Muscle of leg (tissue), 16 donors: ENCODE measurements at places on chromosomes 4 and X.

GRCh38 chr4:75189711-75190335 is 256.9 kb downstream of the PARM1 start:
- no peak overlapping the region for H3K4me3 ChIP-seq
- peaks cover 3% of the 10 kb centered on the region for H3K27me3 ChIP-seq
- no peaks in the 10 kb centered on the region for H3K4me1 ChIP-seq
- H3K27ac ChIP-seq = no peak overlapping the region
- H3K36me3 ChIP-seq = no peaks in the 10 kb centered on the region

GRCh38 chr4:64353904-64354303 is 55.3 kb downstream of the TECRL start:
- no peak for DNase-seq
- no peaks in the 10 kb centered on the region for H3K36me3 ChIP-seq
- H3K27ac ChIP-seq = no peak overlapping the region
- no peaks in the 10 kb centered on the region for H3K4me1 ChIP-seq
- no peak overlapping the region for H3K4me3 ChIP-seq
- H3K27me3 ChIP-seq = no peaks in the 10 kb centered on the region

GRCh38 chrX:118189000-118189399 is 72.4 kb upstream of the KLHL13 start:
- H3K4me1 ChIP-seq = no peaks in the 10 kb centered on the region
- no peak overlapping the region for H3K4me3 ChIP-seq

DNA sequence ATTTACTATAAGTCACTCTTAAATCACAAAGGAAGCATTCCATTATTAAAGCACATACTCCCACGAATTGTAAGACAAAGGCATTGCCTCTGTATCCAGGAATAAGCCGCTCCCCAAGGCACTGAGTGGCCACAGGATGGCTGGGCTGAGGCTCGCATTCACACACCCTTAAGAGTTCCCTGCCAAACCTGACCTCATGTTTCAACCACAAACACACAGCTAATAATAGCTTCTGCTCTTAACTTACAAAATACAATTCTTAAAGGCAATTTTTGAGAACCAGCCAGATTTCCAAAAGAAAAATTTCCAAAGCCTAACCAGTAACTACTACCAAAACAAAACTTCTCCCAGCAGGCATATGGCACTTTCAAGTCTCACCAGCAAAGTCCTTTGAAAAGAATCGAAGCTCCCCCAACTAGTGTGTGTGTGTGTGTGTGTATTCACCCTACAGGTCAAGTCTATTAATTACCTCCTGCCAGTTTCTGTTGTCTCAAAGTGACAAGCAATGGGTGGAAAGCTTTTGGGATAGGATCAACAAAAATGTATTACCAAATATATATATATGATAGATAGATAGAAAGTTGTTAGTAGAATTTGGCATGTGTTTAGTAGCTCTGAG is 36.0 kb downstream of the ARHGAP6 start:
- peak overlapping the region; percentile 24 for H3K27ac ChIP-seq
- peak; percentile 80 for DNase-seq
- no peak overlapping the region for H3K4me3 ChIP-seq
- no peaks in the 10 kb centered on the region for H3K4me1 ChIP-seq
- H3K27me3 ChIP-seq = no peaks in the 10 kb centered on the region
- H3K36me3 ChIP-seq = no peaks in the 10 kb centered on the region

- H3K27me3 ChIP-seq = peaks cover 24% of the 10 kb centered on the region
- H3K4me1 ChIP-seq = no peaks in the 10 kb centered on the region
- H3K27ac ChIP-seq = no peak overlapping the region
Observed at GRCh38 chr4:5928274-5928673, 35.4 kb upstream of the CRMP1 start.

DNA sequence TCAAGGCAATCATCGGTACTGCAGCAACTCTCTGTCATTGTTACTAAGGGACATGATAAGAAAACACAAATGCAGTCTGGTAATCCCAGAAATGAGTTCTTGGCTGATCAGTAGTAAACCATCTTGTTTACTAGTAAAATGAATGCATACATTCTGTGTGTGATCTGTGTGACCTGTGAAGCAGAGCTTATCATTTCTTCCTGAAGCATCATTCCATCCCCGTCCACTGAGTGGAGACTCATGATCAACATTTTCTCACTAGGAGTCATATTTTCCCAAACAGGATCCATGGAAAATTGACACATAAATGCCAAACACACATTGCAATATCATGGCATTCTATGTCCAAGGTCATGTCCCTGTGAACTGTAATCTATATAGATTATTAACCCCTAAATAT is 226.1 kb downstream of the ANKRD50 start:
- peak overlapping the region; percentile 14 for H3K27ac ChIP-seq
- no peaks in the 10 kb centered on the region for H3K36me3 ChIP-seq
- H3K4me1 ChIP-seq = peaks cover 13% of the 10 kb centered on the region
